ENCODE measurements at places on chromosomes 12 and 14.

DNA sequence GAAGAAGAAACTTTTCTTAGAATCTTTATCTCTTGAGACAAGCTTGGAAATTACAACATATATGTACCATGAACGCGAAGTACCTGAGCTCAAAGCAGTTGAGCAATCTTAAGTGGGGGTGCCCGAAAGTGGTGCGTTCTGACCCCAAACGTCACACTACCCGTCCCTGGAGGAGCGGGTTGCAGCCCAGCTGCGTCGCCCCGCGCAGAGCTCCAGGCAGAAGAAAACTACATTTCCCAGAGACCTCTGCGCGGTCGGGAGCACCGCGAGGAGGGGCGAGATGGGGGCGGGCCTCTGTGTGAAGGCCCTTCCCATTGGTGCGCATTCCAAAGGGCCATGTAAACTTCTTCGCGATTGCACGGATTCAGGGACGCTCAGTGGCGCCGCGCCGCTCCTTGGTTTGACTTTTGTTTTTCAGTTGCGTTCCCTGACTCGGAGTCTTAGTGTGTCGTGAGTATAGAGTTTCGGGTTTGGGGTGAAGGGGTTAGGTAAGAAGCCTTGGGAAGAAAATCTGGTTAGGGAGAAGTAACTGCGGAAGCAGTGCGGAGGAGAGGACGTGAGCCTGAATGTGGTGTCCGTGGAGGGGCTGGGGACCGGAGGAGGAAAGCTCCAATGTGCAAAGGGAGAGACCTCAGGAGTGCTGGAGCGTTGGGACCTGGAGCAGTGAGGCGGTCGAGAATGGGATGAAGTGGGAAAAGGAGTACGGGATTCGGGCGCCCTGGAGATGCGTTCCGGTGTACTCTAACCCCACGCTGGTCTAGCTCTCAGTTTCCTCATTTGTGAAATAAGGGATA, at the start of gene CCDC77:
Gene CCDC77 (plus strand): TSS at position 410 of the 794 bp plus-strand sequence. CDS start 7,740 bp downstream, outside the sequence.
- DNase-seq = no peak

- no peak for DNase-seq
Measured at GRCh38 chr12:67506739-67507138, 141.8 kb upstream of the DYRK2 start.

DNA sequence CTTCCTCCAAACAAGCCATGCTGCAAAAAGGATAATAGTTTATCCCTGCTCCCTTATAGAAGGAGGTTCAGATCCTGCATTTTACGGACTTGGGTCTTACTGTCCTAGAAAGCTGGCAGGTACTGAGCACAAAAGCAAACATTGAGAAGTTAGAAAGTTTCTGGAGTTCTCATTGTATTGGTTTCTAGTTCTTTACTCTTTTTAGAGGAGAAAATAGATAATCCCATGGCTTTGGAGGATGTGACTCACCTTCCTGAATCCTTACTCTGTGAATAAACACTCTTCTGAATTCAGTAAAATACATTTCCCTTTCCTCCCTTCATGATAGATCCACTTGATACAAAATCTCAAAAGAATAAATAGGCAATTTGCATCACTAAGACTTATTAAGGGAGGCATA, 188.9 kb downstream of the NPAS3 start:
- DNase-seq = no peak

- DNase-seq = no peak
Measured at GRCh38 chr12:109421355-109422087, 55.6 kb downstream of the KCTD10 start.

- DNase-seq = no peak
Measured at GRCh38 chr12:32440120-32440865, 40.9 kb downstream of the FGD4 start.

DNA sequence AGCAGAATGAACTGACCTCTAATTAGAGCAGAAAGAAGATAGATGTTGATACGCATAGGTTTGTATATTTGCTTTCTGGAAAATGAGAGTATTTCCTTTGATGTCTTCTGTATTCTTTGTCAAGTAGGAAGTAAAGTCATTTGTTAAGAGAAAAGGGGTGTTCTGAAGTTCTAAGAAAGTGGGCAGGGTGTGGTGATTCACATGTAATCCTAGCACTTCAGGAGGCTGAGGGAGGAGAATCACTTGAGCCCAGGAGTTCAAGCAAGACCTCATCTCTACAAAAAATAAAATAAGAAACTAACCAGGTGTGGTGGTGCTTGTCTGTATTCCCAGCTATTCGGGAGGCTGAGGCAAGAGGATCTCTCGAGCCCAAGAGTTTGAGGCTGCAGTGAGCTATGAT, 2.8 kb downstream of the RHNO1 start:
- DNase-seq = no peak
